ENCODE measurements at places on chromosomes 5 and 9. TPM values are rescaled to one million over a fixed set of nuclear protein-coding genes. Genes with fewer than 3 reads are reported as not detected.

DNA sequence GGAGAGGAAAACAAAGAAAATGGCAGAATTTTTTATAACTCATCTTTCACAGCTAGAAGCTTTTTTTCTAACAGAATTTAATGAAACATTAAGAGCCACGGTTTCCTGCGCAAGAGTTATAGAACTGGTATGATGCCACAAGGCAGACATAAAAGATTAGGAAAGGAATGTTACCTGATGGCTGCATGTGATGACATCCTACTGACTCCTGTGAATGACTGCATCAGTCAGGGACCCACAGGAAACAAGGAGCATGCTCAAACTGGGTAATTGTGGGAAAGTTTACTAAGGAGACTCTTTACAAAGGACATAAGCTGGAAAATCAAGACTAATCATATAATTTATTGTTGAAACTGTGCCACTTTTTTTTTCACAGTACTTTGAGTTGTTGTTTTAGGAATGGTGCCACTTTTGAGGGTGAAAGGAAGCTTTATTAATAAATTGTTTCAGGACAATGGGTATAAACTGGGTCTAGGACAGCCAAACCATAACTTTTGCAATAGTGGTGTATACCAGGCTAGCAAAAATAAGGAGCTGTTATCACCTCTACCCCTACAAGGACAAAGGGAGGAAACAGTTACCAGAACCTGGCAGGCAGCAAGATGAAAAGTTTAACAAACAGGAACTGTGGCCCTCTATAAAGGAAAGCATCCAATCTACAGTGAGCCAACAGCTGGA lies 5.1 kb upstream of the TSLP start:
- no peak overlapping the region for H3K27ac ChIP-seq
- H3K27me3 ChIP-seq = peaks cover 65% of the 10 kb centered on the region
- peaks cover 2% of the 10 kb centered on the region for H3K4me1 ChIP-seq
- no peaks in the 10 kb centered on the region for H3K36me3 ChIP-seq
- DNase-seq = no peak

GRCh38 chr5:55441107-55441771 lies 93.5 kb downstream of the PLPP1 start:
- DNase-seq = no peak
- H3K4me3 ChIP-seq = no peak overlapping the region
- H3K27ac ChIP-seq = no peak overlapping the region

DNA sequence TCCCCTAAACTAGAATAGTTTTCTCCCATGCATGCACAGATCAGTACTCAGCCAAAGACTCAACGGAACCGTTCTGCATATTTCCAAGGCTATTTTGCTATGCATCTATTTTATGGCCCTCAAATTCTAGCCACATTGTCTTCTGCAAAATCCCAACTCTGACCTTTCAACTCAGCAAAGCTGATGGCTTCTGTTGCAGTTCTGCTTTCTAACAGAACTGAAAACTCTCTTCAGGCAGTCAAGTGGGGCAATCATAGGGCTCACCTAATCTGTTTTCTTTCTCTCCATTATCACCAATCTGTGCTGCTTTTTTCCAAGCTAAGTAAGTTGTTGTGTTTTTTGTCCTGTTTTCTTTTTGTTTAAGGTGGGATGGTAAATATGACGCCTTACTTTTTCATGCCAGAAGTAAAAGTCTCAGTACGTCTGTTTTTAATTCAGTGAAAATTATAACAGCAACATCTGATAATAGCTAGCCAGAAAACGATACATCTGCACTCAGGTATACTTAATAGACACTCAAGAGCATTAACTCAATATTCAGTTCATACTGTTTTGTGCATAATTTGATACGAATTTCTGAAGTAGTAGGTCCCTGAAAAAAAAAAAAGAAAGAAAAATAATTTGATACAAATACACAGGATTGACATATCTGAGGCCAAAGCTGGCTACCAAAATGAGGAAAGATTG lies 454.3 kb downstream of the TLE1 start:
- DNase-seq = no peak
- no peaks in the 10 kb centered on the region for H3K36me3 ChIP-seq
- H3K27me3 ChIP-seq = no peaks in the 10 kb centered on the region
- no peak overlapping the region for H3K27ac ChIP-seq
- no peak overlapping the region for H3K4me3 ChIP-seq

DNA sequence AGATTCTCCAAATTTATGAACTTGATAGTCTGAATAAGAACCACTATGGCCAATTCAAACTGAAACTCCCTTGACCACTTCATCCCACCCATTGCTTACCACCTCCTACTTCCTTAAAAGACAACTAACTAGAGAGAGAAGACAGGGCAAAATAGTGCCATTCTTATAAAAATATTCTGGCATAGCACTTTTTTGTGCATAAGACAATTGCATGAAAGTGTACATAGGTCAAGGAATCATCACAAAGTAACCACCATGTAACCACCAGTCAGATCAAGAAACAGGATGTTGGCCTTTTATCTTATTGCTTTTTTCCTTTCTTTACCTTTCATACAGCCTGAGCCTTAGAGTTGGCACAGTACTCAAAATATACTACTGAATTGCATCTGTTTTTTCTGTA lies 8.1 kb upstream of the ARSB start:
- peaks cover 2% of the 10 kb centered on the region for H3K36me3 ChIP-seq
- H3K27ac ChIP-seq = no peak overlapping the region
- no peak for DNase-seq
- H3K27me3 ChIP-seq = peaks cover 9% of the 10 kb centered on the region

- H3K27me3 ChIP-seq = peaks cover 11% of the 10 kb centered on the region
Observed at GRCh38 chr5:107570181-107570580, 100.6 kb downstream of the EFNA5 start.

- peaks cover 55% of the 10 kb centered on the region for H3K27me3 ChIP-seq
- H3K4me3 ChIP-seq = no peak overlapping the region
- no peak for DNase-seq
- H3K4me1 ChIP-seq = peaks cover 10% of the 10 kb centered on the region
- H3K27ac ChIP-seq = no peak overlapping the region
Observed at GRCh38 chr5:158854260-158854783, 245.4 kb downstream of the EBF1 start.

GRCh38 chr5:74262544-74263207 lies 377.9 kb downstream of the ENC1 start:
- no peaks in the 10 kb centered on the region for H3K36me3 ChIP-seq
- H3K27ac ChIP-seq = no peak overlapping the region
- DNase-seq = no peak
- H3K4me3 ChIP-seq = no peak overlapping the region

DNA sequence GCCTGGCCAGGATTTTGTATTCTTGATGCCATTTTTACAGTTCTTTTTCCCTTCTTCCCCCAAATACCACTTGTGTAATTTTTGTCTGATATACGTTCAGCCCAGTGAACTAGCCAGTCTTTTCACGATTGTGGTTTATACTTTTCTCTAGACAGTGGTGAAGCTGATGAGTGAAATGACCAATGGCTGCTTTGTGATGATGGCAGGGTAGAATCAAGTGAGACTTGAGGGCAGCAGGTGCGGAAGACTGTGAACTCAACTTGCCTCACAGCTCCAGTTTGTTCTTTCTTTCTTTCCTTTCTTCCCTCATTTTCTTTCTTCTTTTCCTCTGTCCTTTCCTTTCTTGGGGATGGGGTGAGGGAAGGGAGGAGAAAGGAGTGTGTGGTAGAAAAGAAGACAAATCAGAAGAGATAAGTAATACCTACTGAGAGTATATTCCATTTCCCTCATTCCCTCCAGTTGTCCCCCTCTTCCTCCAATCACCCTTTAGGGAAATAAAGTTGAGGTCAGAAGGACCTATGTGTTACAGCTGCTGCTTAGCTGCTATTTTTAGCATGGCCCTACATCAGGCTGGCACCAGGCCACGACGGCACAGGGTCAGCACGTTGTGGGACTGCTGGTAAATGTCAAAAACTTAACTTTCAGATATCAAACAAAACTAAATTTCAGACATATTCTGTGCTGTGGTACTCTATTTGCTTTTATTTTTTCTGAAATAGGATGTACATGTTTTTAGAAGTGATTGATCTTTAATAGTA lies 12.3 kb downstream of the ZSWIM6 start:
- DNase-seq = no peak
- no peak overlapping the region for H3K4me3 ChIP-seq
- H3K36me3 ChIP-seq = no peaks in the 10 kb centered on the region
- no peaks in the 10 kb centered on the region for H3K27me3 ChIP-seq
- peaks cover 23% of the 10 kb centered on the region for H3K4me1 ChIP-seq
- peak overlapping the region; percentile 12 for H3K27ac ChIP-seq

DNA sequence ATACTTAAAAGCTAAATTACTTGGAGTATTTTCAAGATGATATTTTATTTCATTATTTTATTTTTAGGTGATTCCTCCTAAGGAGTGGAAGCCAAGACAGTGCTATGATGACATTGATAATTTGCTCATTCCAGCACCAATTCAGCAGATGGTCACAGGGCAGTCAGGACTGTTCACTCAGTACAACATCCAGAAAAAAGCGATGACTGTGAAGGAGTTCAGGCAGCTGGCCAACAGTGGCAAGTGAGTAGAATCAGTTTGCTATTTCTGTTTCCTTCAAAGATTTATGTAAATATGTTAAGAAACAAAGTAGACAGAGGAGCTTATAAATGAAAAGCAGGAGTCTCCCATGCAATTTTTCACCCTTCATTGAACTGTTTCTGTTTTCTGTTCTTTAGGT lies 47.8 kb downstream of the KDM4C start:
- H3K4me3 ChIP-seq = no peak overlapping the region
- peaks cover 13% of the 10 kb centered on the region for H3K36me3 ChIP-seq
- peak overlapping the region; percentile 89 for H3K27ac ChIP-seq
- no peaks in the 10 kb centered on the region for H3K27me3 ChIP-seq
- H3K4me1 ChIP-seq = peaks cover 4% of the 10 kb centered on the region

DNA sequence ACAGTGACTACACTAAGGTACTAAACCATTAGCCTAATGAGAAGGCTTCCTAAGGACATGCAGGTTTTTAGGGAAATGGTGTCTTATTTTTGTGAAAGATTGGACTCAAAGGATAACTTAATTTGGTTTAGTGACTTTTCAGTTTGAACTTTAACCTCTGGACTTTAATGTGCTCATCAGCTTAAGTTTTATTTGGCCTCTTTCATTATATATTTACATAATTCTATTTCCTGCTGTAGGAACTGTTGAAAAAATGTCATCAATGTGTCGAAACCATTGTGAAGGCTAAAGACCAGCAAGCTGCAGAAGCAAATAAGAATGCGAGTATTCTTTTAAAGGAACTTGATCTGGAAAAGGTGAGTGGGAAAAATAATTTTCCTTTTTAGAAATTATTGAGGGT lies 34.3 kb upstream of the EIF4EBP3 start:
- no peak overlapping the region for H3K4me3 ChIP-seq
- no peaks in the 10 kb centered on the region for H3K4me1 ChIP-seq
- H3K27ac ChIP-seq = no peak overlapping the region

DNA sequence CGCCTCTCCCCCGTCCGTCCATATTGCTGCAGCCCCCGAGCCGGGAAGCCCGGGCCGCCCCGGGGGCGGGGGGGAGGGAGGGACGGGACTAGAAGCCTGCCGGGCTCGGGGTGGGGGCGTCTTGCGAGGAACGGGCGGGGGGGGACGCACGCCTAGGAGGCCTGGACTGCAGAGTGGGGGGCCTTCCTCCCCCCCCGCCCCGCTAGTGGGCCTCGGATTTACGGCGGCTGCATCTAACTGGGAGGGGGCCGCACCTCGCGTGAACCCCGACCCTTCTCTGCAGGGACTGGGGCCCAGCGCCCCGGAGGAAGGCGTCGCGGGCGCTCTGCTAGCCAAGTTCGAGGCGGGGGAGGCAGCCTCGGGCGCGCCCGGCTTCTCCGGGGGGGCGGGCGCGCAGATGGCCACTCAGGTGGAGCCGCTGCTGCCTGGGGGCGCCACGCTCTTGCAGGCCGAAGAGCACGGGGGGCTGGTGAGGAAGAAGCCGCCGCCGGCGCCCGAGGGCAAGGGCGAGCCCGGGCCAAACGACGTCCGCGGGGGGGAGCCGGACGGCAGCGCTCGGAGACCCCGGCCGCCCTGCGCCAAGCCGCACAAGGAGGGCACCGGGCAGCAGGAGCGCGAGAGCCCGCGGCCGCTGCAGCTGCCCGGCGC lies at the start of gene LARP1:
Gene LARP1 (plus strand): TSS at position 17 of the 648 bp plus-strand sequence. CDS start 381 bp downstream, at position 398.
- peak within 1 kb of the TSS; percentile 98 for H3K4me3 ChIP-seq
- H3K27me3 ChIP-seq = no peaks in the 10 kb centered on the region
- peaks cover 38% of the 10 kb centered on the region for H3K4me1 ChIP-seq
- peak within 1 kb of the TSS; percentile 94 for H3K27ac ChIP-seq
- DNase-seq = peak; percentile 24

- no peak overlapping the region for H3K27ac ChIP-seq
- H3K27me3 ChIP-seq = peaks cover 78% of the 10 kb centered on the region
- no peak for DNase-seq
- no peak overlapping the region for H3K4me3 ChIP-seq
Observed at GRCh38 chr9:108166519-108166918, 677.0 kb upstream of the KLF4 start.

The TMCO6 gene
- total RNA-seq = 27.5 TPM

The REXO4 gene
- total RNA-seq = 30.3 TPM
